ENCODE measurements at places on chromosomes 1 and 21. TPM values are rescaled to one million over a fixed set of nuclear protein-coding genes. Genes with fewer than 3 reads are reported as not detected.

KRTAP12-2 gene
- not detected for total RNA-seq

CELA3A gene
- total RNA-seq: not detected

TNFSF4 gene
- 0.15 TPM for total RNA-seq

FAM72A gene
- total RNA-seq: 21.7 TPM

C1orf115 gene
- total RNA-seq: 34.7 TPM

DNA sequence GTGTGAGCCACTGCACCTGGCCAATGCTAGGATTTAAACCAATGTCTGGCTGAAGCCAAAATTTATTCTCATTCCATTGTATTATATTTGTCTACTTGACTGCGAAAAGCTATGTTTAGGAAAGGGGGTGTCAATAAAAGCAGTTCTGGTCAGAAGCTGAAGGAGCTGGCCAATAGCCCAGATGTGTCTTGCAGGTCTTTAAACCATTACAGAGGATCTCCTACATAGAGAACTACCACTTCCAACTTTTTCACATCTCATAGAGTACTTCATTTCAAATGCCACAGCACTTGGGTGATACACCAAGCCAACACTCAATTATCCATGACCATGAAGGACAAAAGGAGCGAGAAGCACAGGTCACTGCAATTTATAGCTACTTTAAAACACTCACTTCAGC is 2.5 kb downstream of the SYT11 start:
- H3K4me3 ChIP-seq: peak overlapping the region; percentile 28
- H3K27me3 ChIP-seq: peaks cover 12% of the 10 kb centered on the region
- H3K4me1 ChIP-seq: peaks cover 15% of the 10 kb centered on the region
- no peak overlapping the region for H3K27ac ChIP-seq

- DNase-seq: peak; percentile 91
- no peaks in the 10 kb centered on the region for H3K4me1 ChIP-seq
- peaks cover 11% of the 10 kb centered on the region for H3K27me3 ChIP-seq
- no peak overlapping the region for H3K4me3 ChIP-seq
- H3K36me3 ChIP-seq: no peaks in the 10 kb centered on the region
These were observed 11.0 kb upstream of the LMX1A start for GRCh38 chr1:165367375-165367993.

GRCh38 chr21:15212206-15212605 is 147.4 kb upstream of the NRIP1 start:
- DNase-seq: no peak
- H3K27me3 ChIP-seq: no peaks in the 10 kb centered on the region
- no peaks in the 10 kb centered on the region for H3K36me3 ChIP-seq
- H3K4me1 ChIP-seq: peaks cover 15% of the 10 kb centered on the region

- peaks cover 4% of the 10 kb centered on the region for H3K27me3 ChIP-seq
- peaks cover 18% of the 10 kb centered on the region for H3K36me3 ChIP-seq
- no peak overlapping the region for H3K27ac ChIP-seq
- H3K4me3 ChIP-seq: no peak overlapping the region
These were observed 122.4 kb downstream of the SIPA1L2 start for GRCh38 chr1:232507571-232507970.

DNA sequence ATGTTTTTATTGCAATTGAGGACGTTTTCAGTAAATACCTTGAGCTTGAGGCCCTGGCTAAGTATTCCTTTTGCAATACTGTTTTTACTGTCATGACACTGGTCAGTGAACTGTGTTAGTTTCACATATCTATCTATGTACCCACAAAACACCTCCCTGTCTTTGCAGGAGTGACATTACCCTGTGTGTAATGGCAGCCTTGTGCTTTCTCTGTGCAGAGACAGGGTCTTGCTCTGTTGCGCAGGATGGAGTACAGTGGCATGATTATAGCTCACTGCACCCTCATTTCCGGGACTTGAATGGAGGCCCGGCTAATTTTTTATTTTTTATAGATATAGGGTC is 8.9 kb downstream of the YBX1 start:
- no peak overlapping the region for H3K27ac ChIP-seq
- DNase-seq: no peak
- peaks cover 15% of the 10 kb centered on the region for H3K36me3 ChIP-seq
- peaks cover 11% of the 10 kb centered on the region for H3K4me1 ChIP-seq
- no peaks in the 10 kb centered on the region for H3K27me3 ChIP-seq

- DNase-seq: no peak
- H3K27me3 ChIP-seq: peaks cover 10% of the 10 kb centered on the region
- no peak overlapping the region for H3K4me3 ChIP-seq
- peaks cover 27% of the 10 kb centered on the region for H3K4me1 ChIP-seq
- H3K27ac ChIP-seq: no peak overlapping the region
These were observed 108.6 kb downstream of the CASZ1 start for GRCh38 chr1:10687782-10688408.

GRCh38 chr1:22886211-22886610 is 86.5 kb downstream of the LACTBL1 start:
- H3K27ac ChIP-seq: no peak overlapping the region
- no peaks in the 10 kb centered on the region for H3K36me3 ChIP-seq
- DNase-seq: no peak
- peaks cover 4% of the 10 kb centered on the region for H3K4me1 ChIP-seq
- H3K27me3 ChIP-seq: peaks cover 10% of the 10 kb centered on the region
- no peak overlapping the region for H3K4me3 ChIP-seq

DNA sequence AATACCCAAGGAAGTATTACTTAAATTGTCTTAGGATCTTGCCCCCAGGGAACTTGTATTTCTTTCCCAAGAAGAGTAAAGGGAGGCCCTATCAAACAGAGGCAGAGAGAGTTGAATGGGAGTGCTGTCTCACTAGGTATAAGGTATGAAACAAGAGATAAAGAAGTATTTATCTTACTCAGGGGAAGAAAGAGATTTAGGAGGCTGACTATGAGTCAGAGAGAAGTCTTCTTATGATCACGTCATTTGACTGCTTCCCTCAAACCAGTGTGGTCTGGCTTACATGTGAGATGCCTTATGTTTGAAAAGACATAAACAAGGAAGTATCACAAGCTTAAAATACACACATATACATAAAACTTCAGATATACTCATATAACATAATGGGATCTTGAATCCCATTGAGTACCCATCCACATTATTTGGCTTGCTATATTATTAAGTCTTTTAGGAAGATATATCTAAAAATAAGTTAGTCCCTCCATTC is 29.6 kb downstream of the DUSP10 start:
- peaks cover 6% of the 10 kb centered on the region for H3K4me1 ChIP-seq
- peaks cover 6% of the 10 kb centered on the region for H3K27me3 ChIP-seq
- peaks cover 4% of the 10 kb centered on the region for H3K36me3 ChIP-seq
- no peak overlapping the region for H3K4me3 ChIP-seq
- no peak for DNase-seq

All from endothelial cell (in vitro differentiated cells).